ENCODE measurements at places on chromosomes 11 and 22.
A peak's percentile ranks its signal among the peaks of the same experiment; 100 is the strongest.

- DNase-seq = no peak
Measured at GRCh38 chr11:134363161-134363560, 31.4 kb downstream of the GLB1L2 start.

- no peak for DNase-seq
Measured at GRCh38 chr22:49899530-49899929, 18.7 kb downstream of the ALG12 start.

- DNase-seq = no peak
Measured at GRCh38 chr11:66861774-66862558, 5.1 kb downstream of the LRFN4 start.

GRCh38 chr11:73028611-73029010, 113.5 kb downstream of the FCHSD2 start:
- DNase-seq = no peak

- DNase-seq = peak; percentile 65
Measured at GRCh38 chr11:65505466-65506289, 6.8 kb downstream of the MALAT1 start.
